AG04450 (cell line): ENCODE measurements at places on chromosomes 3 and 15.

- no peak for DNase-seq
Observed at GRCh38 chr3:59549962-59550361, 500.1 kb upstream of the CFAP20DC start.

GRCh38 chr3:78283994-78284393 lies 1244.1 kb downstream of the ROBO2 start:
- no peak for DNase-seq

DNA sequence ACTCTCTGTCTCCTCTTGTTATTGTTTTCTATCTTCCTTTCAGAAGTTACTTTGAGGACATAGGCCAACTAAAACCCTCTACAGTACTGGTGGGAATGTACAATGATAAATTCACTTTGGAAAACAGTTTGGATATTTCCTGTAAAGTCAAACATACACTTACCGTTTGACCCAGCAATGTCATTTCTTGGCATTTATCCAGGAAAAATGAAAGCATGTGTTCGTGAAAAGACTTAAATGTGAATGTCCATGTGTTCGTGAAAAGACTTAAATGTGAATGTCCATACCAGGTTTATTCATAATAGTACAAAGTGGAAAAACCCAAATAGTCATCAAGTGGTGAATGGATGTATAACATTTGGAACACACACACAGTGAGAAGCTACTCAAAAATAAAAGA lies 361.5 kb upstream of the DPH6 start:
- no peak for DNase-seq

DNA sequence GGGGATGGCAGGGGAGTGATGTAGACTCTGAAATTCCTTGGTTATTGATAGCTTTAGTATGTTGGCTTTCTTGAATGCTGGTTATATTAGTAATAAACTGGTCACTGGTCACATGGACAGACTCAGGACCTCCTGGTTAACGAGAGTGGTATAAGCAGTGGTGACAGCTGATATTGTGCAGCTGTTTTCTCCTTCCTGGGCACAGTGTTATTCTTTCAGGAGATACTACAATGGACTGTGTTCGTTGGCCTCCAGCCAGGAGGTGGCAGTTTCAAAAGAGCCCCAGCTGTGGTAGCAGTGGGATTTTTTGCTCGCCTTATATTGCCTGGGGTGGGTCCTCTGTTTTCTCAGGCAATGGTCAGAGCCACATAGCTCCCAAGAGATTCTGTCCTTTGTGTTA lies 181.6 kb upstream of the RBMS3 start:
- DNase-seq: no peak

- DNase-seq: no peak
Observed at GRCh38 chr3:100189444-100189964, 71.3 kb upstream of the TBC1D23 start.

GRCh38 chr15:82540984-82541431 lies 751 bp upstream of the RPS17 start:
- DNase-seq: no peak

DNA sequence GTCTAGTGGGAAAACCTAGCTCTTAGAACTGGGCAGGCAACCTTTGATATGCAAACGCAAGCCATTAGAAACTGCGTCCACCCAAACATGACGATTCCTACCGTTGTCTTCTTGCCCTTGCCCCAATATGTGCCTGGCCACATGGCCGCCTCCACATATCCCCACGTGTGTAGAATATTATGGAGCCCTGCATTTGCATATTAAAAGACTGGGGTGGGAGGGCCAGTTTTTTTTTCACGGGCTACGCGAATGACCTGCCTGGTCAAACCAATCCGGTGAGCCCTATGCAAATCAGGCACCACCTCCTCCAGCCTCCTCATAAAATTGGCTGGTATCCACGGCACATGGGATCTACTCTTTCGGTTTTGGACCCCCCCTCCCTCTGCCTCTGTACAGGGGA lies 381.0 kb upstream of the RGMA start:
- DNase-seq: no peak

DNA sequence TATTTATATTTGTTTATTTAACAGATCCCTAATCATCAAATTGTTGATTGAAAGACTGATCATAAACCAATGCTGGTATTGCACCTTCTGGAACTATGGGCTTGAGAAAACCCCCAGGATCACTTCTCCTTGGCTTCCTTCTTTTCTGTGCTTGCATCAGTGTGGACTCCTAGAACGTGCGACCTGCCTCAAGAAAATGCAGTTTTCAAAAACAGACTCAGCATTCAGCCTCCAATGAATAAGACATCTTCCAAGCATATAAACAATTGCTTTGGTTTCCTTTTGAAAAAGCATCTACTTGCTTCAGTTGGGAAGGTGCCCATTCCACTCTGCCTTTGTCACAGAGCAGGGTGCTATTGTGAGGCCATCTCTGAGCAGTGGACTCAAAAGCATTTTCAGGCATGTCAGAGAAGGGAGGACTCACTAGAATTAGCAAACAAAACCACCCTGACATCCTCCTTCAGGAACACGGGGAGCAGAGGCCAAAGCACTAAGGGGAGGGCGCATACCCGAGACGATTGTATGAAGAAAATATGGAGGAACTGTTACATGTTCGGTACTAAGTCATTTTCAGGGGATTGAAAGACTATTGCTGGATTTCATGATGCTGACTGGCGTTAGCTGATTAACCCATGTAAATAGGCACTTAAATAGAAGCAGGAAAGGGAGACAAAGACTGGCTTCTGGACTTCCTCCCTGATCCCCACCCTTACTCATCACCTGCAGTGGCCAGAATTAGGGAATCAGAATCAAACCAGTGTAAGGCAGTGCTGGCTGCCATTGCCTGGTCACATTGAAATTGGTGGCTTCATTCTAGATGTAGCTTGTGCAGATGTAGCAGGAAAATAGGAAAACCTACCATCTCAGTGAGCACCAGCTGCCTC lies 14.7 kb downstream of the THBS1 start:
- DNase-seq: no peak

- DNase-seq: no peak
Observed at GRCh38 chr3:13494463-13495350, 14.6 kb downstream of the HDAC11 start.

DNA sequence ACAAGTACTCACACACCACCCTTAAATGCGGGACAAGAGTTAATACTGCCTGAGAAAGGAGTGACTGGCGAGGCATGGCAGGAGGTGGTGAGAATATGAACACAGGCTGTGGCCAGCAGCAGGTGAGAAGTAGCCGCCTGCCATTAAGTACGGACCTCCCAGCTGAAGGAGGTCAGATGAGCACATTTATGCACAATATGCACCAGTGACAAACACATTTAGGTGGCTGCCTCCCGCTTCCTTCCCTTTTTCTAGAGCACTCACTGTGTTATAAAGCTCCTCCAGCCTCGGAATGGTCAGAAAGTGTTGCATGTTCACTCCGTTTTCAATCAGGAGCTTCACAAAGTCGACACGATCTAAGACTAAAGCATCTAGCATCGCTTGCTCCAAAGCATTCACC lies 52.4 kb downstream of the TRPM1 start:
- no peak for DNase-seq
